ENCODE measurements at places on chromosomes 4 and X. TPM values are rescaled to one million over a fixed set of nuclear protein-coding genes. Genes with fewer than 3 reads are reported as not detected.

- no peak overlapping the region for H3K27ac ChIP-seq
- no peaks in the 10 kb centered on the region for H3K27me3 ChIP-seq
- H3K4me3 ChIP-seq: no peak overlapping the region
- no peak for DNase-seq
- H3K4me1 ChIP-seq: peaks cover 8% of the 10 kb centered on the region
Measured at GRCh38 chr4:150699599-150699998, 117.6 kb downstream of the MAB21L2 start.

GRCh38 chr4:3202836-3203820 lies 45.8 kb upstream of the MSANTD1 start:
- H3K27me3 ChIP-seq: no peaks in the 10 kb centered on the region
- H3K4me1 ChIP-seq: no peaks in the 10 kb centered on the region
- H3K36me3 ChIP-seq: peaks cover 22% of the 10 kb centered on the region
- DNase-seq: no peak
- H3K27ac ChIP-seq: no peak overlapping the region

- no peak for DNase-seq
- H3K36me3 ChIP-seq: no peaks in the 10 kb centered on the region
- no peak overlapping the region for H3K4me3 ChIP-seq
- peaks cover 9% of the 10 kb centered on the region for H3K27me3 ChIP-seq
Measured at GRCh38 chr4:42385516-42385915, 11.8 kb upstream of the SHISA3 start.

GRCh38 chr4:180190382-180190781 lies 2052.8 kb upstream of the TENM3 start:
- no peak for DNase-seq
- H3K4me1 ChIP-seq: no peaks in the 10 kb centered on the region
- H3K4me3 ChIP-seq: no peak overlapping the region
- no peaks in the 10 kb centered on the region for H3K27me3 ChIP-seq

DNA sequence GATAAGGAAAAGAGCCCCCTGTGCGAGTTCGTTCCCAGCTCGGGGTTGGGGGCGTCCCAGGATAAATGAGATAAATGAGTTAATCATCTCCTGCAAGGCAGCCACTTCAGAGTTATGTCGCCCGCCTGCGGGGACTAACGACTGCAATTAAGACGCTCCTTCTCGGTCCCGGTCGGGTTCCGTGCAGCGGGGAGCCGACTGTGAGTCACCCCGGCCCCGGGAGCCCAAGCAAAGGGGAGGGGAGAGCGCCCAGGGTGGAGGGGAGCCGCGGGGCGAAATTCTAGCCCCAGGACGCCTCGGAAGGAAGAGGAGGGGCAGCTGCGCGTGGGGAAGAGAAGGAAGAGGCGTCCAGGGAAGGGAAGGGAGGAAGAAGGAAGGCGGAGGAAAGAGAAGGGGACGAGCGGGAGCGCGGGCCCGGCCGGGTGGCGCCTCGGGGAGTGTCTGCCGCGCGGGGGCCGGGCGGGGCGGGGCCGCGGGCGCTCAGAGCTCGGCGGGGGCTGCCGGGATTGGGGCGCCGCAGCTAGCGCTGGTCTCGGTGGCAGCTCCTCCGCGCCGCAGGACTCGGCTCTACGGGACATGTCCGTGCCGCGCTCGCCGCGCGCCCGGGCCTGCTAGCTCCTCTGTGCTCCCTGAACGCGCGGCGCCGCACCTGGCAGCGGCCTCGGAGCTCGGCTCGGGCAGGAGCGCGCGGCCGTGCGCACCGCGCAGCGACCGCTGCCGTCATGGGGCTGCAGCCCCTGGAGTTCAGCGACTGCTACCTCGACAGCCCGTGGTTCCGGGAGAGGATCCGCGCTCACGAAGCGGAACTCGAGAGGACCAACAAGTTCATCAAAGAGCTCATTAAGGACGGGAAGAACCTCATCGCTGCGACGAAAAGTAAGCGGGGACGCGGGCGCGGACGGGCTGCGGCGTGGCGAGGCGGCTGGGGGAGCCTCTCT lies at the start of gene ARHGAP10:
Gene ARHGAP10 (plus strand): TSS at position 509 of the 938 bp plus-strand sequence. CDS start 214 bp downstream, at position 723.
- H3K27me3 ChIP-seq: peaks cover 74% of the 10 kb centered on the region
- peak within 1 kb of the TSS; percentile 84 for H3K4me3 ChIP-seq
- DNase-seq: peak; percentile 63
- peak within 1 kb of the TSS; percentile 83 for H3K27ac ChIP-seq
- H3K36me3 ChIP-seq: no peaks in the 10 kb centered on the region

DNA sequence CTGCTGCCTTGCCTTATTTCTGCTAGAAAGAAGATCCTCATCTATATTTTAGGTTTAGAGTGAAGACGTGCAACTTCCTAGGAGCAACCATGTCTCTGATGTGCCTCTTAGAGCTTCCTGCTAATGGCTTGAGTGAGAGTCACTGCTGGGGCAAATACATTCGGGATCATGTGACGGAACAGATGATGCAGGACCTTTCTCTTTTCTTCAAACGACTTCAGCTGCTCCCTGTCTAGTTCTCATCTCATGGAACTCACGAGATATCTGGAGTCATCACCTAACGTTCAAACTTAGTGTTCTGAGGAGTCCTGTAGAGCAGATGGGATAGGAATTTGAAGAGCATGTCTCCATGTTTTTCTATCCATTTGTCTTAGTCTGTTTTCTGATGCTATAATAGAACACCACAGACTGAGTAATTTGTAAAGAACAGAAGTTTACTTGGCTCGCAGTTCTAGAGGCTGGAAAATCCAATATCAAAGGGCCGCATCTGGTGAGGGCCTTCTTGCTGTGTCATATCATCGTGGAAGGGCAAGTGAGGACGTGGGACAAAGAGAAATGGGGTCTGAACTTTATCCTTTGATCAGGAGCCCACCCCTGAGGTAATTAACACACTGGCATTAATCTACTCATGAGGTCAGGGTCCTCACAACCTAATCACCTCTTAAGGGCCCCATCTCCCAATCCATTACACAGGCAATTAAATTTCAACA lies 43.5 kb upstream of the SCRG1 start:
- H3K27ac ChIP-seq: no peak overlapping the region
- no peak for DNase-seq
- H3K4me1 ChIP-seq: no peaks in the 10 kb centered on the region
- no peaks in the 10 kb centered on the region for H3K27me3 ChIP-seq
- no peak overlapping the region for H3K4me3 ChIP-seq

DNA sequence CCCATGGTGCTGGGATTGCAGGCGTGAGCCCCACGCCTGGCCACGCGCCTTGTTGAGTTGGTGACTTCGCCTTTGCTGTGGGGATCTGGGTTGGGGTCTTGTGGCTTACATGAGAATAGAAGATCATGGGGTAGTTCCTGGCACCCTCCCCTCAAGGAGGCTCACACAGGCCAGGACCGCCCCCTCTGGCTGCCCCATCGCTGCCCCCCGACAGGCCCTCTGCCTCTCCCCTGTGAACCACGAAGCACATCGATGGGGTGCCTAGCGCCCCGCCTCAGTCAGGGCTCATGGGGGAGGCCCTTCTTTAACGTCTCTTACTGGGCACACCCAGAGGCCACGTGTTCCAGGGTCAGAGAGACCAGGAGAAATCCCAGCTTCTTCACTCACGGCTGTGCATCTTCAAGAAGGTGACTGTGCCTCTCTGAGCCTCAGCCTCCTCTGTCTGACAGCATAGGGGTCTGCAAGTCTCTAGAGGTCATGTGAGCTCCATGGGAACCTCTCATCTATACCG lies 23.6 kb upstream of the SPON2 start:
- H3K27me3 ChIP-seq: peaks cover 3% of the 10 kb centered on the region
- peak; percentile 5 for DNase-seq
- no peaks in the 10 kb centered on the region for H3K4me1 ChIP-seq
- H3K27ac ChIP-seq: no peak overlapping the region
- H3K36me3 ChIP-seq: no peaks in the 10 kb centered on the region
- H3K4me3 ChIP-seq: no peak overlapping the region

- no peaks in the 10 kb centered on the region for H3K36me3 ChIP-seq
- peaks cover under 1% of the 10 kb centered on the region for H3K27me3 ChIP-seq
- no peak overlapping the region for H3K27ac ChIP-seq
- H3K4me1 ChIP-seq: no peaks in the 10 kb centered on the region
Measured at GRCh38 chr4:114318309-114318708, 280.3 kb upstream of the UGT8 start.

- H3K36me3 ChIP-seq: peaks cover 2% of the 10 kb centered on the region
- no peak overlapping the region for H3K27ac ChIP-seq
- H3K4me3 ChIP-seq: peak overlapping the region; percentile 58
- DNase-seq: peak; percentile 20
- H3K27me3 ChIP-seq: peaks cover 83% of the 10 kb centered on the region
Measured at GRCh38 chr4:110610620-110610939, 12.3 kb downstream of the PITX2 start.

DNA sequence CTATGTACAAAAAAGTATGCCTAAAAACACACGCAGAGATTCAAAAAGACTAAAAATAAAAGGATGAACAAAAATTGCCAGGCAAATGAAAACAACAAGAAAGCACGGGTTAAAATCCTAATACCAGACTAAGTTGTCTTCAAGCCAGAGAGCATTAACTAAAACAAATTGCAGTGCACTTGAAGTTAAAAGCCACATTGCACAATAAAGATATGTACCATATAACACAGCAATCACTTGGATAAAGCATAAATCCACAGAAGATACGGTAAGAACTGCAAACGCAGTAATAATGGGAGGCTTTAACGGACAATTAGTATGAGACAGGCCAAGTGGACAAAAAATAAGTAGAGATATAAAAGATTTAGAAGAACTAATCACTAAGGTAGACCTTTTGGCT lies 14.9 kb downstream of the CCDC158 start:
- DNase-seq: no peak
- H3K36me3 ChIP-seq: no peaks in the 10 kb centered on the region
- no peak overlapping the region for H3K4me3 ChIP-seq
- H3K27ac ChIP-seq: no peak overlapping the region
- no peaks in the 10 kb centered on the region for H3K27me3 ChIP-seq

DNA sequence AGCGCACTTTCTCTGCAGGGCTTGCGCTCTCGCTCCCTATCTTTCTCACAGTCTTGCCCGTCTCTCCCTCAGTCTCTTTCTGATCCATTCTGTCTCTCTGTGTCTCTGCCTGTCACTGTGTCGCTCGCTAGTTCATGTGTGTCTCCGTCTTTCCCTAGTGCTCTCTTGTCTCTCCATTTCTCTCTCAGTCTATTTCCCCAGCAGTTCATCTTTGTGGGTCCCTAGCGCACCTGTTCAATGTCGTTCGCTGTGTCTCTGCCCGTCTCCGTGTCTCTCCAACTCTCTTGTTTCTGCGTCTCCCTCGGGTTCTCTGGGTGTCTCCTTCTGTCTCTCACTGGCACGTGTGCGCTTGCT lies 1.5 kb downstream of the GPR101 start:
- H3K4me1 ChIP-seq: peaks cover 15% of the 10 kb centered on the region
- H3K4me3 ChIP-seq: no peak overlapping the region
- peaks cover 34% of the 10 kb centered on the region for H3K27me3 ChIP-seq
- H3K36me3 ChIP-seq: no peaks in the 10 kb centered on the region

DNA sequence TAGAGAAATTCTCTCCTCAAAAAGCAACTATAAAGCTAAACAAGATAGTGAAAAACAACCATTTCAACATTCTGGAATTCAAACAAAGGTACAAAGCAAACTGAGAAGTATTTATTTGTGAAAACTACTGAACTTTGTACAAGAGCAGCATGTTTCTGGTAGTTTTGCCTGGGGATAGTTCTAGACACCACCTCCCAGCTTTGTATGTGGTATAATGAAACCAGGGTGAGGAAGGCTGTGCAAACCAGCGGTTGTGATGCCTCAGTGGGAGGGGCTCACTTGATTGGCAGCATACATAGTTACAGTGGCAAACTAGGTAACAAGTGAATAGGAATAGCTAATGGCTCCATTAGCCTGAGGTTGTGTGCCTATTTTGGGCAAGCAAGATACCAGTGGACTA lies 18.6 kb upstream of the FRMD7 start:
- H3K27me3 ChIP-seq: no peaks in the 10 kb centered on the region
- DNase-seq: peak; percentile 11
- H3K4me1 ChIP-seq: peaks cover 10% of the 10 kb centered on the region
- no peak overlapping the region for H3K4me3 ChIP-seq
- no peaks in the 10 kb centered on the region for H3K36me3 ChIP-seq

DNA sequence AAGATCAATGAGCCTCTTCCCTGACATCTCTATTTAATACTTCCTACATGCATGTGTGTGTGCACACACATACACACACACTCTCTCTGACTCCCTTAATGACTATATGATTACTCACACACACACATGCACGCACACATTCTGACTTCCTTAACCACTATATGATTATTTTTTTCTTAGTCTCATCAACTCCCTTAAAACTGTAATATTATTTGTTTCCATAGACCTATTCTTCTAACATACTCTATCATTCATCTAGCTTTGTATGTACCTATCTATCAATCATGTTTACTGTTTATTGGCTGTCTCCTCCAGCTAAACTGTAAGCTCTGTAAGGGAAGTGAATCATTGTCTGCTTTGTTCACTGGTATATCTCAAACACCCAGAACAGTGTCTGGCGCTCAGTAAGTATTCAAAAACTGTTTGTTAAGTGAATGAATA lies 236.6 kb downstream of the RASL11B start:
- no peak overlapping the region for H3K27ac ChIP-seq
- DNase-seq: no peak
- no peaks in the 10 kb centered on the region for H3K4me1 ChIP-seq
- H3K36me3 ChIP-seq: no peaks in the 10 kb centered on the region
- H3K4me3 ChIP-seq: no peak overlapping the region

- peak; percentile 14 for DNase-seq
- no peaks in the 10 kb centered on the region for H3K27me3 ChIP-seq
- H3K4me3 ChIP-seq: no peak overlapping the region
- H3K4me1 ChIP-seq: no peaks in the 10 kb centered on the region
Measured at GRCh38 chr4:120977435-120977997, 55.0 kb upstream of the PRDM5 start.

DNA sequence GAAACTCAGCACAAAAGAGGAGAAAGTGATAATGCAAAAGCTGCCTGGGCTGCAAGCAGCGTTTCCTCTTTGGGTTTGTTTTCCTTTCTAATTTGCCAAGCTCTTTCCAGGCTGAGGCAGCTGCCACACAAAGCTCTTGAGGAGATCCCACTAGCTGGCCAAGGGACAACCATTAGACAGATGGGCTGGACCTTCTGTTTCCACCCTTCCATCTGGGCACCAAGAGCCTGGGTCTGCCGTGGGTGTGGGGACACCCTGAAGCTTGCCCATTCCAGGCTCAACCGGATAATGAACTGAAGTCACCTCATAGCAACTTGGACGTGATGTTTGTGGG lies 194.6 kb upstream of the C1QTNF7 start:
- no peak overlapping the region for H3K27ac ChIP-seq
- DNase-seq: no peak
- peaks cover 14% of the 10 kb centered on the region for H3K4me1 ChIP-seq
- no peaks in the 10 kb centered on the region for H3K36me3 ChIP-seq

DNA sequence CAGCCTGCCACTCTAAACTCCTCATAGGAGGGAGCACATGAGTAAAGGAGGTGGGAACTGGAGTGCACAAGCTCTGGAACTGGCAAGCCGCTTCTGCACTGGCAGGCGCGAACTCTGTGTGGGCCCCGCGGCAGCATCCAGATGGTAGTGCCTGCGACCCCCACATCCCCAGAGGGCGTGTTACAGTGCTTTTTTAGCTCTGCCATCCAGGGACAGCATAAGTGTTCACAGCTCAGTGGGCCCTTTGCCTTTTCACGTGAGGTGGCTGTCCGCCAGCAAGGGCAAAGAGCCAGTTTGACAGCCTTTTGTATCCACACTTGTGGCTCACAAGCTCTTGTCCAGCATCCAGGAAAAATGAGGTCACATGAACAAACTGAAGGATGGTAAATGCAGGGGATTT lies 581.6 kb upstream of the DIAPH2 start:
- peaks cover 7% of the 10 kb centered on the region for H3K4me1 ChIP-seq
- DNase-seq: no peak
- no peak overlapping the region for H3K27ac ChIP-seq
- H3K36me3 ChIP-seq: no peaks in the 10 kb centered on the region
- H3K27me3 ChIP-seq: no peaks in the 10 kb centered on the region

Gene HTR2C
- 2.3 TPM for total RNA-seq

Gene SMIM31
- total RNA-seq: not detected

Gene VCX3A
- 0.25 TPM for total RNA-seq

Gene SSX2B
- not detected for total RNA-seq

Gene BANK1
- 0.68 TPM for total RNA-seq
